ENCODE measurements at places on chromosomes 13 and 19.
A peak's percentile ranks its signal among the peaks of the same experiment; 100 is the strongest.

DNA sequence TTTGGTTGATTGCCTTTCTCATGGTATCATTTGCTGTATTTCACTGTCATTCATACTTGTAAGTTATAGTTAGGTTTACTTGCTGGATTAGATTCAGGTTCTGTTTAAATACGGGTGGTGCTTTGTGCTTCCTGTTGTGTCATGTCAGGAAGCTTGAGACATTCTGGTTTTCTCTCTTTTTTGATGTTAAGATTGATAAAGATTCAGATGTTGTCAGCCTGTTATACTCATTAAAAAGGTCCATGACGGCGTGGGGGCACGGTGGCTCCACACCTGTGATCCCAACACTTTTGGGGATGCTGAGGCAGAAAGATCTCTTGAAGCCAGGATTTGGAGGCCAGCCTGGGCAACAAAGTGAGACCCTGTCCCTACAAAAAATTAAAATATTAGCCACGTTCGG is 45.7 kb downstream of the NAA16 start:
- DNase-seq, result peak; percentile 73

DNA sequence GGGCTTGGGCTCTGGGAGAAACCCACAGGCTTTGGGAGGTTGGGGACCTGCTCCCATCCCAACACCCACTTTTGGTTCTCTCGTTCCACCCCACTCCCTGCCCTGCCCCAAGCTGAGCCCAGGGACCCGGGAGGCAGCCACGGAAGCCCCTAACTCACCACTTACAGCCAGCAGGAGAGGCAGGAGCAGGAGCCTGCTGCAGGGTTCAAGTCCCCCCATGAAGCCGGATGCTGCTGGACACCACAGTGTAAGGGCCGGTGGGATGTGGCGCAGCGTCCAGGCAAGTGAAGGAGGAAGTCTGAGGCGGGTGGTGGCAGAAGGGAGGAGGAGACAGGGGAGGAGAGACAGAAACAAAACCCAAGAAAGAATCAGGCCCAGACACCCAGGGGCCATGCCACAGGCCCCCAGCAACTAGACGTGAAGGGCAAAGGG is at the start of gene TYROBP:
Gene TYROBP (minus strand): TSS at position 286 of the 432 bp plus-strand sequence. CDS start 67 bp downstream, at position 219.
- DNase-seq, result no peak

DNA sequence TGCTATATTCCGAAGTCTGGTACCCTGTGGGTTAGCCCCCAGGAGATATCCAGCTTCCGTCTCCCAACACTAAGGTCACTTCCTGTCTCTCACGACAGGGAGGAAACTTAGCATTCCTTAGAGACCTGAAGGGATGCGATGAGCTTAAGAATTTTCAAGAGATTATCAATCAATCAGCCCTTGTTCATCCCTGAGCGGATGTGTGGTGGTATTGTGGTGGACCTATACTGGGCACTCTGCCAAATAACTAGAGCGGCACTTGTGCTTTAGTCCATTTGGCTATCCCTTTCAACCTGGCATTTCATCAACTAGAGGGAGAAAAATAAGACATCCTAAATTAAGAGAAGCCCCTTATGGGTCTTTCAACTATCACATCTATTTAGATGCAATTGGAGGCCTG is 30.9 kb upstream of the ZNF562 start:
- DNase-seq, result no peak

DNA sequence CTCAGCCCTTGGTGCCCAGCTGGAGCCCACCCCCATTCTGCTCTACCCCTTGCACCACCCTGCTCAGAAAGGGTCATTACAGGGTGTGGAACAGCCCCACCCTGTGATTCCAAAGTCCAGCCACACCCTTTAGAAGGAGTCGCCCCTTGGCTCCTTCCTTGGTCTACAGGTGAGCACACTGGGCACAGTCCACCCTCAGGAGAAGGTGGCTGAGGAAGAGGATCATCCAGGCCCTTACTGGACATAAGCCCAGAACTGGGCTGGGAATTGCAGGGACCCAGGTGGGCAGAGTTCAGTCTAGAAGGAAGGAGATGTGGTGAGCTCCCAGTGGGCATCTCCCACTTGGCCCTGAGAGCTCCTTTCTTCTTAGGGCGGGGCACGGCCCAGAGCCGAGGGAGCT is 8.6 kb downstream of the SLC46A3 start:
- DNase-seq, result no peak

GRCh38 chr13:86572115-86572514 is 772.9 kb upstream of the SLITRK6 start:
- no peak for DNase-seq

DNA sequence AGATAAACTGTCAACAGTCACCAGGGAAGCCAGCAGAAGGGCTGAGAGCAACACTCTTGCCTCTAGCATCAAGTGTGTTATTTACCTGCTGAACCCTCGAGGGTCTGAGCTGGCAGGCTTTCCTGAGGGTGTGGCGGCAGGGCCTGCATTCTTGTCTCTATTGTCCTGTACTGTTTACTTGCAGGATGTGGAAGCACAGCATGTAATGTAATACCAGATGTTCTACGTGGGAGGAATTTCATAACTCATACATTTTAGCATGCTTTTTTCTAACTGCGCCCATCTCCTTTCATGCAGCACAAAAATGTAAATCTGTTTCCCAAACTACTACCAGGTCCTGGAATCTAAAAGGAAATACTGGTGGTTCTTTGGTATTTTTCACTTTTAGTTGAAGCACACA is 153.1 kb downstream of the RGCC start:
- DNase-seq, result no peak

GRCh38 chr13:105165449-105166125 is 1369.9 kb downstream of the EFNB2 start:
- DNase-seq, result no peak

GRCh38 chr13:106088085-106088484 is 447.4 kb downstream of the EFNB2 start:
- DNase-seq, result no peak

DNA sequence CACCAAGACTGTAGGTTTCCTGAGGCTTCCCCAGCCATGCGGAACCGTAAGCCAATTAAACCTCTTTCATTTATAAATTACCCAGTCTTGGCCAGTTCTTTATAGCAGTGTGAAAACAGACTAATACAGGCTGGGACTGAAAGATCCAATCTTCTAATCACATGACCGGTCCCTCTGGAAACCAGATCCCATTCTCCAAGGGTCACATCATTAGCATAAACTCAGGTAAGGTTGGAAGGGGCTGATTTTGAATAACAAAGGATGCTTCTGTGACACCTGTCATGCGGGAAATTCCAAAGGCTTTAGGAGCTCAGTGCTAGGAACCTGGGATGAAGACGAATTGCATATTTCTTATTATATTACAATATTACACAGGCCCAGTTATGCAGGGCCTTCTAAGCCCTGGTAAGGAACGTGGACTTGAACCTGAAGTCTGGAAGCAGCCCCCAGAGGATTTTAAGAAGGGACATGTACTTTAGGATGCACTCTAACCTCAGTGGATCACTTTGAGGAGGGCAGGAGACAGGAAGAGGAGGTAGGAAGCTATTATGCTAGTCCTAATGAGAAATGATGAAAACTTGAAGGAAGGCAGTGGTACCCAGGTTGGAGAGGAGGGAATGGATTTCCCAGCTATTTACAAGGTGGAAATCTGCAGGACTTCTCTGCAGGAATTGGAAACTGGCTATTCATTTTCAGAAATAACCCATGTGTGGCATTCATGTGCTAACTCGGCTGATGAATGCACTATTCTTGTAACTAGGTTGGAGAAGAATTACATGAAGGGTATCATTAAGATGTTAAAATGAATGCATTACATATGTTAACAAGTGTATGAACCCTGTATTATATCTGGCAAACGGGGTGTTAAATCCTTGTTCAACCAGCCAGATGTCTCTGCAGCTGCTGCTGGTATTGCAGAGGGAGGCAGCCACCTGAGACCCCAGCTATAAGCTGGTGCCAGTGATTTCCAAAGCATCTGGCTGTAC is 19.3 kb downstream of the TNFSF11 start:
- no peak for DNase-seq

DNA sequence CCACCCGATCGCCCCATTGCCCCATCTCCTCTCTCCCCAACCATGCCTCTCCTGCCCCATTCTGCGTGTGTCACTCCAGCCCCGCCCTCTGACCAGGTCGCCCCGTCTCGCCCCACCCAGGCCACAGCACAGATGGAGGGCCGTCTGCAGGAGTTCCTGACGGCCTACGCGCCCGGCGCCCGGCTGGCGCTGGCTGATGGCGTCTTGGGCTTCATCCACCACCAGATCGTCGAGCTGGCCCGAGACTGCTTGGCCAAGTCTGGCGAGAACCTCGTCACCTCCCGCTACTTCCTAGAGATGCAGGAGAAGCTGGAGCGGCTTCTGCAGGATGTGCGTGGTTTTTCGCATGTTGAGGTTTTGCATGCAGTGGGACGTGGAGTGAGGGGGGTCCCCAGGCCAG is 26.2 kb downstream of the MAST3 start:
- no peak for DNase-seq

DNA sequence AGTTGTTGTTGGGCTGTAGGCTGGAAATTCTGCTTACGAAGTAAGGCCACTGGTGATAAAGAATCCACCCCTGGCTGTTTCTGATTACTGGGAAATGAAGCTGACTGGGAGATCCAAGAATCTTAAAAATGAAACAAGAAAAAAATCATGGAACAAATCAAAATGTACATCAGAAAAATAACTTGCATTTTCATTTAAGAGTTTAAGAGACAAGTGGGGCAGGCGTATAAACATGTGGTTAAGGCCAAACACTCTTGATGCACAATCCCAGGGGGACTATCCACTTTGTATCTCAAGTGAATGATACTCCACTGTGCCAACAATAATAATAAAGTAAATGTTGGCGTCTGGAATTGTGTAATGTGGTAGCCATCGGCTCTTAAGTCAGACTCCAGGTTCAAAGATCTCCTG is 24.6 kb downstream of the ZMYM5 start:
- DNase-seq, result no peak

- no peak for DNase-seq
These were observed 494.9 kb downstream of the GPC6 start for GRCh38 chr13:93721483-93721882.

DNA sequence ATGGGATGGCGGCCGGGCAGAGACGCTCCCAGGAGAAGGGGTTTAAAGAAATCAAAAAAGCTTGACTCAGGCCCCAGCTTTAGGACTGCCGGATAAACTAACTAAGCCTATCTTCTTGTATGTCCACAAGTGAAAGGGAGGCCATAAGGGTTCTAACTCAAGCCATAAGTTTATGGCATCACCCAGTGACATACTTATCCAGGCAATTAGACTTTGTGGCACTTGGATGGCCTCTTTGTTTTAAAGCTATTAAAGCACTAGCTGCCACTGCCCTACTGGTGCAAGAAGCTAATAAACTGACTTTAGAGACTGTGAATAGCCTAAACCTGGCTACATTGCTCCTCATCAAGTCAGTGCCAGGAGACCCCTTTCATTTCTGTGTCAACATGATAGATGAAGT is 102.0 kb downstream of the ZNF429 start:
- no peak for DNase-seq

GRCh38 chr19:51096473-51097165 is 11.6 kb downstream of the CTU1 start:
- DNase-seq, result peak; percentile 26

DNA sequence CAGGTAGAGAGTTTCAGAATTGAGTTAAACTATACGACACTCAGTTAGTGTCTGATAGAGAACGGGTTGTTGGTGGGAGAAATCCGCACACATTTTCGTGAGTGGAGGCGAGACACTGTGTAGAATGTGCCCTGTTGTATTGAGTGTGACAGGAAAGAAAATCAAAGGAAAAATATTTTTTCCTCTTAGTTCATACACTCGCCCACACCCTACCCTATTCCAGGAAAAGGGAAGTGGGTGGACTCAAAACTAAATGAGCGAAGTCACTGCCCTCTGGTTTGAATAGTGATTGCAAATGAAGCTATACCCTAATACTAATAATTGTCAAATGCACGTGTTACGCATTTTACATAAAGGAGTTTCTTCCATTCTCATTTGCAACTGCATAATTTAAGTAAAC is 2.0 kb downstream of the ZNF347 start:
- no peak for DNase-seq
